Mucosa of gallbladder (tissue), 1 donor: ENCODE measurements at places on chromosomes 2 and 18. TPM values are rescaled to one million over a fixed set of nuclear protein-coding genes. Genes with fewer than 3 reads are reported as not detected.

The ESPNL gene
- 0.49 TPM for total RNA-seq

- no peak for DNase-seq
These were observed 147.8 kb downstream of the PMAIP1 start for GRCh38 chr18:60047556-60047955.

The CNDP1 gene
- 4.0 TPM for total RNA-seq

The BMP10 gene
- not detected for total RNA-seq

GRCh38 chr18:11980494-11981191, 664 bp upstream of the IMPA2 start:
- DNase-seq: peak; percentile 97

The TUBB8B gene
- not detected for total RNA-seq

- no peak for DNase-seq
These were observed 215.0 kb upstream of the LRATD1 start for GRCh38 chr2:14417551-14417950.

The CPLX4 gene
- total RNA-seq: not detected

The ALS2 gene
- total RNA-seq: 23.8 TPM

- no peak for DNase-seq
These were observed 26.8 kb downstream of the PPP1CB start for GRCh38 chr2:28778392-28778791.

- DNase-seq: peak; percentile 26
These were observed 82.9 kb downstream of the CHRNA1 start for GRCh38 chr2:174681099-174682006.

GRCh38 chr18:8151181-8151580, 458.1 kb upstream of the RAB12 start:
- no peak for DNase-seq

The KCNG2 gene
- total RNA-seq: not detected

The STON1 gene
- 30.7 TPM for total RNA-seq

DNA sequence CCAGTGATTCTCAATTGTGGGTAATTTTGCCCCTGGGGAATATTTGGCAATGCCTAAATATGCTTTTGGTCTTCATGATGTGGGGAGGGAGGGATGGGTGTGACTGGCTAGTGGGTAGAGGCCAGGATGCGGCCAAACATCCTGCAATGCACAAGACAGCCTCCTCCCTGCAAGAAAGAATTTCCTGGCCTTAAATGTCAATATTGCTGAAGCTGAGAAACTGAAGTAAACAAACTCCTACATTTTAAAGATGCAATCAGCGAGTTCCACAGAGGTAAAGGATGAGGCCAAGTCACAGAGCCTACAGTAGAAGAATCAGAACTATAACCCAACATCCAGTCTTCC, 272.9 kb upstream of the EPHA4 start:
- DNase-seq: no peak

GRCh38 chr18:58896268-58896667, 31.6 kb downstream of the ZNF532 start:
- no peak for DNase-seq
